ENCODE measurements at places on chromosomes 7 and 10.

GRCh38 chr7:157488966-157489365 is 152.2 kb downstream of the DNAJB6 start:
- no peak for DNase-seq

GRCh38 chr10:43305876-43306275 is 39.0 kb upstream of the RASGEF1A start:
- no peak for DNase-seq

- no peak for DNase-seq
These were observed 25.0 kb downstream of the CACUL1 start for GRCh38 chr10:118729641-118730258.

DNA sequence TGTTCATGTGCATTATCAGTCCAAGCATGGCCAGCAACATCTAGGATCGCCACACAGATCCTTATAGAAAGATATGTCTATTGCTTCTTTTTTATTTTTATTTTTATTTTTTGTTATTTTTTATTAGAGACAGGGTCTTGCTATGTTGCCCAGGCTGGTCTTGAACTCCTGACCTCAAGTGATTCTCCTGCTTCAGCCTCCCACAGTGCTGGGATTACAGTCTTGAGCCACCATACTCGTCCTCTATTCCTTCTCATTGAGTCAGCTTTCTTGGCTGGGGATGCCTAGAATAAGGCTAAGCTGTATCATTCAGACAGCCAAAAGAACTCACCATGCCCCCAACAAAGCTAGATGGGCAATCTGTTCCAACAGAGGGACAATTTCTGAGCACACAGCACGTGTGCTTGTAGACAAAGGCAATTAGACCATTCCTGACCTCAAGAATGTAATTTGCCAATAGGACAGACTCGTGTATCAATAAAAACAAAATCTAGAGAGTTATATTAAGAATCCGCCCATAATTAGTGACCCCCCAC is 264.0 kb upstream of the NEBL start:
- DNase-seq = no peak

DNA sequence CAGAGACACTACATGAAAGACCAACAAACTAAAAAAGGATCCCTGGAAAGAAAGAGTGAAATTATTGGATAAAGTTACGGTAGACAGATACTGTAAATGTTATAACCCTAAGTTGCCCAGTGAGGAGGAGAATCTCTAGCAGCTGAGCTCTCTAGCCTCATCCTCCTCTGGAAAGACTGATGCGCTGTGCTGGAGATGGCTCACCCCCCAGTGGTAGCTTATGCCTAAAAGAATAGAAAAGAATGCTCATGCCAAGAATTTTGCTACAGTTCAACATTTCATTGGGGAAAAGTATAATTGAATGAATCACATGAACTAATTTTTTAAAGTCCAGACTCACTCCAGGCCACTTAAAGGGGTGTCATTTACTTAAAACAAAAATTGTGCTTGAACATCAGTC is 50.8 kb upstream of the RNF32 start:
- no peak for DNase-seq

GRCh38 chr10:69876286-69876685 is 74.6 kb downstream of the COL13A1 start:
- no peak for DNase-seq

- DNase-seq = no peak
These were observed 437.1 kb downstream of the HTR7 start for GRCh38 chr10:90420637-90421318.

- DNase-seq = no peak
These were observed 51.0 kb upstream of the COL13A1 start for GRCh38 chr10:69750725-69751124.

GRCh38 chr7:128017862-128018845 is 13.1 kb downstream of the LRRC4 start:
- no peak for DNase-seq

- peak; percentile 78 for DNase-seq
These were observed 15.6 kb downstream of the PDAP1 start for GRCh38 chr7:99392659-99393354.

DNA sequence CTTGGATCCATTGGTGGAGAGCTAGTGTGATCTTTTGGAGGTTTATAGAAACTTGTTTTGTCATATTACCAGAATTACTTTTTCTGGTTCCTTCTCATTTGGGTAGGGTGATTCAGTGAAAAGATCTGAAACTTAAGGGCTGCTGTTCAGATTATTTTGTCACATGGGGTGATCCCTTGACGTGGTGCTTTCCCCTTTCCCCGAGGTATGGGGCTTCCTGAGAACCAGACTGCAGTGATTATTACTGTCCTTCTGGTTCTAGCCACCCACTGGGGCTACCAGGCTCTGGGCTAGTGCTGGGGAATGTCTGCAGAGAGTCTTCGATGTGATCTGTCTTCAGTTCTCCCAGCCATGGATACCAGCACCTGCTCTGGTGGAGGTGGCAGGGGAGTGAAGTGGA is 1030.0 kb downstream of the GRM8 start:
- DNase-seq = no peak

DNA sequence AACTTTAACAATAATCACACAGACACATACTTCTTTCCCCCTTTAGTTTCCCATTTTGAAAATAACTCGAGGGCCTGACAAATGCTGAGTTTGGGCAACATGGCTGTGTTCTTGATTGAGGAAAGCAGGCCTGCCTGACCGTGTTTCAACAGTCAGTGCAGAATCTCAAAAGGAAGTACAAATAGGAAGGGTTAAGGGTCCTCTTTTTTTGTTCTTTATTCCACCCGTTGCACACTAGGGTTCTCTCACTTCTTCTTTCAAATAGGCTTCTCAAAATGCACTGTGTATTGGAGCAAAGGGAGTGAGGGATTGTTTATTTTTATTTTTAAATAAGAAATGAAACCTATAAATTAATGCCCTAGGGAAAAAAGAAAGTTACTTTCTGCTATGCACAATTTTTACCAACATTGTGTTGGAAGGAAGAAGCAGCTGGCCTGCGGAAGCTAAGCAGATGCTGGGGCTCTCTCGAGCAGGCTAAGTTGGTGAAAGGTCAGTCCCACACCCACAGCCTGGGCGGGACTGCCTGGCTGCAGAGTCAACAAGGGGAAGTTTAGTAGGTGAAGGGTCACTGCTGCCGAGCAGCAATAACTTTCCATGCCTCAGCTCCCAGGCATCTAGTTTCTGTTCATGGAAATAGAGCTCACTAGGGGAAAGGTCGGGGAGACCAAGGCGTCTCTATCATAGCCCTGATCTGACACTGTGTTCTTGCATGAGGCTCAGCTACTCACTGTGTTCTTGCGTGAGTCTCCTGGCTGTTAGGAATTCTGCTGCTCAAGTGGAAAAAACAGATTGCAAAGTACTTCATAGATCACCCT is 12.2 kb upstream of the PDK4 start:
- no peak for DNase-seq

DNA sequence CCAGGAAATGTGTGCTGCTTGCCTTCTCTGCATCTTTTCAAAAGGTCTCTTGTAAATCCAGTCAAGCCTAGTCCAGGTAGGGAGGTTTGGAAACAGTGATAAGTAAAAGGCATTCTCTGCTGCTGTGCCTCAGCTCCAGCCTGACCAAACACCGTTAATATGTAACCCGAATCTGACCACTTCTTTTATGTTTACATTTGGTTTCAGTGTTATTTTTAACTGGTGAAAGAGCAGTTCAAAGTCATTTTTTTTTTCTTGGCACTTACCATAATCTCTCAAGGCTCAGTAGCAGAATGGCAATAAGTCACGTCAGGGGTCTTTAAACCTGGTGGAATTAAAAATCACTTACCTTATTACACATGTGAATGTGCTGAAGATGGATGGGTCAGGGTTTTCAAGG is 216.8 kb downstream of the PTEN start:
- DNase-seq = no peak

- no peak for DNase-seq
These were observed 23.5 kb downstream of the SGCE start for GRCh38 chr7:94632338-94633013.

DNA sequence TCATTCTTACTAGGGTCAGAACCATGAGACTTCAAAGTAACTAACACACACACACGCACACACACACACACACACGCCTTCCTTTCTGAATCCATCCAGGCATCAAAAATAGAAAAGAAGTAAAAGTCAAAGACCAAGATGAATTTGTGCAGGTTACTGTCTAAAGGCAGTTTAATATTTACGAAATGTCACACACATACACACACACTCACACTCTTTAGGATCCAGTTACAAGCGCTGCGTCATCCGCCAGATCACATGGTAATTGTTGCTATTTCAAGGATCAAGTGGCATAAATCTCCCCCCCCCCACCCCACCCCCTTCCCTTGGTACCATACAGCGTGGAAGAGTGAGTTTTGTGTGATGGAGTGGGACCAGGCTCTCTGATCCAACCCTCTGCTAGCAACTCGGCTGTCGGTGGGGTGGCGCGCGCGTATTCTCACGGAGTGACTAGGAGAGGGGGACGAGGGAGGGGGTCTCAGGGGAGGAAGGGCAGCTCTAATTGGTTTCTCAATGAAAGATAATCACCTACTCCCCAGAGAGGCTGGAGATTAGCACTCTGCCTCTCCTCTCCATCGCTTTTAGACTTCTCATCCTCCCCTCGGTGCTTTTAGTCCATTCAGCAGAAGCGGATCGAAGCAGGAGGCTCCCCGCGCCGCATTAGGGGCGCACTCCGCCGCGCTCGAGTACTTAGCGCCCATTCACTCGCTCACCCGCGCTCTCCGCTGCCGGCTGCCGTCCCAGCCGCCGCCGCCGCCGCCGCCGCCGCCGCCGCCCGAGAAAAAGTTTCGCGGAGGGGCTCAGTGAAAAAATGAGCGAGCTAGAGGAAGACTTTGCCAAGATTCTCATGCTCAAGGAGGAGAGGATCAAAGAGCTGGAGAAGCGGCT is 83.5 kb upstream of the PRKG1 start:
- no peak for DNase-seq

All from effector CD4-positive, alpha-beta T cell (primary cell).